ENCODE measurements at places on chromosomes 2 and 18.

- no peak for DNase-seq
These were observed 198.2 kb downstream of the TGIF1 start for GRCh38 chr18:3648200-3648599.

GRCh38 chr2:150468350-150468960, 19.0 kb downstream of the RND3 start:
- DNase-seq, result no peak

DNA sequence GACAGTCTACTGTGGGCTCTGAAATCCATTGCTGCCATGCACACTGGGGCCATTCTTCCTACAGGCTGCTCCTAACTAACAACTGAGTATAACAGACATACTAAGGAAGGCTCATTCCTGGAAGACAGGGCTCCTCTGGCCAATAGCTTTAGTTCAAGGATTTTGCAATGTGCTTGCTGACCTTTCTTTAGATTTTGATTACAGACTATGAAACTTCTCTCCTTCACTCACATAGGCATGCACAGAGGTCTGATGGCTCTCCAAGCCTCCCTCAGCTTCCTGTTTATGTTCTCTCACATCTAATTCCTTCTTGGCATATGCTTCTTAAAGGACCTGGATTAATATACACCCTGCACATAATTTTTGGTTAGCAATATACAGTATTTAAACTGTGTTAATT, 34.4 kb upstream of the ROCK1 start:
- DNase-seq, result no peak

DNA sequence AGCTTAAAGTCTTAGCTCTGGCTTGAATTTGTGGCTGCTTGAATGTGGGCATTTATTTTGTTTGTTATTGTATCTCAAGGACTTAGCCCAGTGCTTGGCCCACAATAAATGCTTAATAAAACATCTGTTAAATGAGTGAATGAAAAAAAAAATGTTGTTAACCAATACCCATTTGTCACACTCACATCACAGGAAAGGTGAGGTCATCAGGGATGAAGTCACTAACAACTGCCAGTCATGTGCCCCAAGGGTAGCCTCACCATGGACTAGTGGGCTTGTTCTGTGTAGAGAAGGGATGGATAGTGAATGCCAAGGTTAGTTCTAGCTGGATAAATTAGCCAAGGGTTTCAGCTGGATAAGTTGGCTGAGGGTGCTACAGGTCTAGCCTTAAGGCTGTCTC, 3.0 kb downstream of the NRBP1 start:
- no peak for DNase-seq

DNA sequence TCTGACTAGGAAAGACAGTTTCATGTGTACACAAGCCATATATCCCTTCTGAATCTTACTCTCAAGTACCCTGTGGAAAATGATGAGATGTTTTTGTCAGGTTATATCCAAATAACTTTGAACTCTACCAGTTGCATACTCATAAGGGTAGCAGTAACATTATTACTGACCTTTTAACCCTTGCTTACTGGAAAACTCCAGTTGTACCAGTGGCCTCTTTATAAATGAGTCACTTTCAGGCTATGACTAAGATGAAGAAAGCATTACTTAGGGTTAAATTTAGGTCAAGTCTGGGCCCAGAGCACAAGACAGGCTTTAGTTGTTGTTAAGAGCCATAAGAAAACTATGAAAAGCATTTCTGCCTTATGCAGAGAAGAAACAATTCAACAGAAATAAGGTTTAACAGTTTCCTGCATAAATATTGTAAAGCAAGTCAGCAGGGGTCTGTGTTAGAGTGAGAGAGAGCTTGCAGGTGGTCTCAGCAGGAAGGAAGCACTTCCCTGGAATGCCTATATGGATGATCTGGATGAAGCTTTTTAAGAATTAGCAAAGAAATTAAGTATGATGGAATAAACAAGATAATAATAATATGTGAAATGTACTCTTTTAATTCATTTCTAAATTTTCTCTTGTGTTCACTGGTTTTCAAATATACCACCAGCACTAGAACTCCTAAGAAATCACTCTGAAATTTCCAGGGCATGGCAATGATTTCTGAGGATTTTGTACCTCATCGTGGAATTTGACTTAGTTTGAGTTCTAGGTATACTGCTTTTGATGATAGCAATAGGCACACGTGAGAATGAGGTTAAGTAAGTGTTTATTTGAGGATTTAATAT, 126.6 kb downstream of the UBE2E3 start:
- DNase-seq, result no peak

GRCh38 chr2:33069894-33070651, 123.3 kb downstream of the LTBP1 start:
- no peak for DNase-seq

GRCh38 chr2:36511858-36512603, 85.9 kb downstream of the FEZ2 start:
- no peak for DNase-seq
